SIG-M5 (cell line): ENCODE measurements at places on chromosomes 13 and 19.

DNA sequence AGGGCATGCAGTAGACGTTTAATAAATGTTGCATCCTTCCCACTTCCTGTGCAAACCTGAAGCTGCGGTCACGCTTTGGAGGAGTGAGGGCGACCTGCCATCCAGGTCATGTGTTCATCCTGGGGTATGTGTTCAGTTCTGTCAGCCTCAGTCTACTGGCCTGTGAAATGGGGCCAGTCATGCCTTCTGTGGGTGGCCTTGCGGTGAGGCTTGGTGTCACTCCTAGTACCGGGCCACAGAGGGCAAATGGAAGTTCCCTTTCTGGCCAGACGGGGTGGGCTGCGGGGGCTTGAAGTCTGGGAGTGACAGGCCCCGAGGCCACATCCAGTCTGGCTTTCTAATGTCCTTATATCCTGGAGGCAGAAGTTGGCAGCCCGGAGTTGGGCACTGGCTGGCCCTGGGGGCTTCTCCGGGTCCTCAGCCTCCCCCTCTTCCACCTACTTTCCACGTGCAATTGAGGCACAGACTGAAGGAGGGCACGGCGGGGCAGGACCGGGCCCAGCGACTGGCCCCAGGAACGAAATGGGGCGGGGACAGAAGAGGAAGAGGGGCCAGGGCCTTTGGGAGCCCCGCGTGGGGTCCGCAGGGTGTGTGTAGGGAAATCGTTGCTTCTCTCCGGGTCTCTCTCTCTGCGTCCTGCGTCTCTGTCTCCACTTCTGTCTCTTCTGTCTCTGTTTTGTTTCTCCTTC lies 11.1 kb downstream of the PDE4A start:
- DNase-seq, result no peak

DNA sequence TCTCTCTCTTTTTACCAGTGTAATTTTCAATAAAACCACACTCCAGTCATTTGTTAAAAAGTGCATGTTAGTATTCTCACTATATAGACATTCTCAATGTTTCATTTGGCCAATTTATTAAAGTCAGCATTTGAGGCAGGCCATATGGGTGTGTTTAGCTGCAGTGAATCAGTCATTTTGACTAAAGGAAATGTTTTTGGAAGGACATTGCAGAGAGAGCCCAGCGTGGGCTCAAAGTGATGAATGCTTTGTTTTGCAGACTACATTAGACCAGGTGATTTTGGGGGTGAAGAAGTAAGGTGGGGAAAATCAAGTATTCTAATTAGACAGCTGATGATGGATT lies 116.7 kb downstream of the POSTN start:
- DNase-seq, result no peak

DNA sequence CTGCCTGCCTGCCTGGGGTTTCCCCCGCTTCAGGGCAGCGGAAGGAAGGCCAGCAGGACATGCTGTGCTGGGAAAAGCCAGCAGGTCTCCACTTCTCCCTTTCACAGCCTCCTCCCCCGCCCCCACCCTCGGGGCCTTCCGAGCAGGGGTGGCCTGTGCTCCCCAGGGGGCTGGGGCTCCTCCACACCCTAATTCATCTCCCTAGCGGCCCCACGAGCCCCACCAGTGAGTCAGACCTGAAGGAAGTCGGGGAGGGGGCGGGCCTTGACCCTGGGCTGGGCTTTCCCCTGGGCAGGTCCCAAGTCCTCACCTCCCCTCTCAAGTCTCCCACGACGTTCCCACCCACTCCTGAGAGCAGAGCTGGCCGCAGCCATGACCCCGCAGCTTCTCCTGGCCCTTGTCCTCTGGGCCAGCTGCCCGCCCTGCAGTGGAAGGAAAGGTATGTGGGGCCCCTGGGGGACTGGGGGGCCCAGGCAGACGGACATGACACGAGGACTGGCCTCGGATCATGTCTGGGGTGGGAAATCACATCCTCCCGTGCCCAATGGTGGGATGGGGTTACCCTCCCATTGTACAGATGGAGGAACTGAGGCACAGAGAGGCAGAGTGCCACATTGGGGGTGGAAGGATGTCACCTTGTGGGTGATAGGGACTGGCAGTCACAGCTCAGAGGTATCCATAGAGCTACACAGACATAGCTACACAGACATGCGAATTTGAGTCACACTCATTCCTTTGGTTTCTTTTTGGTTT lies at the start of gene EBI3:
Gene EBI3, plus strand, starts transcription at position 345 of the 753 bp plus-strand sequence. Its CDS starts 28 bp downstream, at position 373.
- no peak for DNase-seq

DNA sequence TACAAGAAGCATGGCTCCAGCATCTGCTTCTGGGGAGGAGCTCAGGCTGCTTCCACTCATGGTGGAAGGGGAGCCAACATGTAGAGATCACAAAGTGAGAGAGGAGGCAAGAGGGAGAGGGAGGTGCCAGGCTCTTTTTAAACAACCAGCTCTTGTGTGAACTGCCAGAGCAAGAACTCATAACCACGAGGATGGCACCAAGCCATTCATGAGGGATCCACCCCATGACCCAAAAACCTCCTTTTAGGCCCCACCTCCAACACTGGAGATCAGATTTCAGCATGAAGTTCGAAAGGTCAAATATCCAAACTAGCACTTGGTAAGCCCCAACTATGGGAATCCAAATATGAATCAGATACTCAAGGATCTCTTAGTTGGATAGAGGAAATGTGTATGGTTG lies 131.2 kb downstream of the RXFP2 start:
- DNase-seq, result no peak

DNA sequence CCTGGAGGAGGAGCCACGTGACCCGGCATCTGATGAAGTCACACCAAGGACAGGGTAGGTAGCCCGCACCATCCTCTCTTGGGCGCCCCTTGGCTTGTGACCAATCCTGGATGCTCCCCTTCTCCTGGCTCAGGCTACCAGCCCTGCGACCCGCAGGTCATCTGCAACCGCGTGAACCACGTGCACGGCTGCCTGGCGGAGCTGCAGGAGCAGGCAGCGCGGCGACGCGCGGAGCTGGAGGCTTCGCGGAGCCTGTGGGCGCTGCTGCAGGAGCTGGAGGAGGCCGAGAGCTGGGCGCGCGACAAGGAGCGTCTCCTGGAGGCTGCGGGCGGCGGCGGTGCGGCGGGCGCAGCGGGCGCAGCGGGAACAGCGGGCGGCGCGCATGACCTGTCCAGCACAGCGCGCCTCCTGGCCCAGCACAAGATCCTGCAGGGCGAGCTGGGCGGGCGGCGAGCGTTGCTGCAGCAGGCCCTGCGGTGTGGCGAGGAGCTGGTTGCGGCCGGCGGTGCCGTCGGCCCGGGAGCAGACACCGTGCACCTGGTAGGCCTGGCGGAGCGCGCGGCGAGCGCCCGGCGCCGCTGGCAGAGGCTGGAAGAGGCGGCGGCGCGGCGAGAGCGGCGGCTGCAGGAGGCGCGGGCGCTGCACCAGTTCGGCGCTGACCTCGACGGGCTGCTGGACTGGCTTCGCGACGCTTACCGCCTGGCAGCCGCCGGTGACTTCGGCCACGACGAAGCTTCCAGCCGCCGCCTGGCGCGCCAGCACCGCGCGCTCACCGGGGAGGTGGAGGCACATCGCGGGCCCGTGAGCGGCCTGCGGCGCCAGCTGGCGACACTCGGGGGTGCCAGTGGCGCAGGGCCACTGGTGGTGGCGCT lies 45.9 kb downstream of the SPTBN4 start:
- no peak for DNase-seq

GRCh38 chr13:62747629-62748028 lies 1332.0 kb upstream of the PCDH20 start:
- DNase-seq, result no peak

DNA sequence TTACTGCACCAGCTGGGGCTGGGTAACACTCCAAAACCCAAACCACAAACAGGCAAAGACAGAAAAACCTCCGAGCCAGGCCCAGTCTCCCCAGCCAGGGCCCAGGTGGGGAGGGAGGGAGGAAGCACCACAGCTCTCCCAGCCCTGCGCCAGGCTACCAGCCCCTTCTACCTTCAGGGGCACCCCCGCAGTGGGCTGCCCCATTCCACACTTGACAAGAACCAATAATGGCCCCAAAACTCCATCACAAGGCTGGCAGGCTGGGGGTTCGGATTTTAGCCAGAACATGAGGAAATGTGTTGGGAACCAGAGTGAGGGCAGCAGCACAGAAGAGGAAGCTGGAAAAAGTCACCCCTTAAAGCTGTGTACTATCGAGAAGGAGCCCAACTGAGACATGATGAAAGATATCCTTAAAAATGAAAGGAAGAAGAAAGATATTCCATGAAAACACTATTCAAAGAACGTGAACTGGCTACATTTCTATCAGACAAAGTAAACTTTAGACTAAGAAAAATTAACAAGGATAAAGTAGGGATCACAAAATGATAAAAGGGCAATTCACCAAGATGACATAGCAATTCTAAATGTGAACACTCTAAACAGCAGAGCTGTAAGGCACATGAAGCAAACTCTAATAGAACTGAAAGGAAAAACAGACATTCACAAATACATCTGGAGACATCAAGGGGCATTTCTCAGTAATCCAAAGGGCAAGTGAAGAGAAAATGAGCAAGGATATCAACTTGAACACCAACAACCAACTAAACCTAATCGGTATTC lies 12.9 kb downstream of the TUBGCP3 start:
- DNase-seq, result no peak

GRCh38 chr13:49528161-49528560 lies 32.4 kb downstream of the PHF11 start:
- DNase-seq, result no peak

DNA sequence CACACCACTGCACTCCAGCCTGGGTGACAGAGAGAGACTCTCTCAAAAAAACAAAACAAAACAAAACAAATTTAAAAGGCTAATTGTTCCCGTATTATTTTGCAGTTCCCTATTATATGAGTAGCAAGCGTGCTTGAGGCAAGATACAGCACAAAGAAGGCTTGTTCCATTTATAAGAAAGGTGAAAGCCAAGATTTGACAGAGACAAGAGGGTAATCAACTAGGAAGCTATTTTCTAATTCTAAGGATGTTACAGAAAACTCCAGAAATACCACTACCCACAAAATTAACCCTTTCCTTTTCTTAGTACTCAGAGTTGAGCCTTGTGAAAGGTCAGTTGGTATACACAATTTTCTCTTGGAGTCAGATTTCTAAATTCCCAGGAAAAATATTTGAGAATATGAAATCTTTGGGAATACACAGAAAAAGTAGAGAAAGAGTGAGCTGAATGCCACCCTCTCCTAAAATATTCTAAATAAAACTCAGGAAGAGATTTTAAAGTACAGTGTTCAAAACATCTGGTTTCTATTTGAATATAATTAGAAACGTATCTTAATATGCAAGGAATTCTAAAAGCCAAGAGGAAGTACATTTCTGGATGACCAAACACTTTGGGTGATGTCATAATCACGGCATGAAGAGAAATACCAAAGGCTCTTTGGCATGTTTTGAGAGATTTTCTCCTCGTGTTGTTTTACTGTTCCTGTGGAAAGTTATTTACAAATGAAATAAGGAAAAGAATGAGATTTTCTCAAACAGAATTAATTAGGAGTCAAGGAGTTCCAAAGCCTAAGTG lies 63.0 kb upstream of the FLT1 start:
- no peak for DNase-seq

GRCh38 chr19:32343550-32344262 lies 1.7 kb upstream of the ZNF507 start:
- DNase-seq, result no peak

DNA sequence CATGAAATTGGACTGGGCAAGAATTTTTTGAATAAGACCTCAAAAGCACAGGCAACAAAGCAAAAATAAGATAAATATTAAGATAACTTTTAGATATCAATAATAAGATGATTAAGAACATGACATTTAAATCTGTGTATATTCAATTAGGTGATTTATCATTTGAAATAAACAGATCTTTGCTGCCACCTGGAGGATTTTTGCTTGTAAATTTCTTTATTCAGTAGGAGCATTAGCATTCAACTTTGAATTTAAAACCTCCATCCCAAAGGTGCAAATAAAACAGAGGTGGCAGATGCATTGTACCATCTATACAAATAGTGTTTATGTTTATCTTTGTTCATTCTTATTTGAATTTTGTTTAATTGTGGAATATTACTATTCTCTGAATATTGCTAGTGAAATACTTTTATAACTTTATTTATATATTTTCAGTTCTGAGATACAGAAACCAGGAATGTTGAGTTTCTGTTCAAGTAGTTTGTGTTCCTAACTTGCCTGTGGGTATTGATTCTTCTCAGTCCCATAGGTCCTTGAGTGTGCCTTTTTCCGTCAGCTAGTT lies 20.9 kb downstream of the COG6 start:
- DNase-seq, result no peak

DNA sequence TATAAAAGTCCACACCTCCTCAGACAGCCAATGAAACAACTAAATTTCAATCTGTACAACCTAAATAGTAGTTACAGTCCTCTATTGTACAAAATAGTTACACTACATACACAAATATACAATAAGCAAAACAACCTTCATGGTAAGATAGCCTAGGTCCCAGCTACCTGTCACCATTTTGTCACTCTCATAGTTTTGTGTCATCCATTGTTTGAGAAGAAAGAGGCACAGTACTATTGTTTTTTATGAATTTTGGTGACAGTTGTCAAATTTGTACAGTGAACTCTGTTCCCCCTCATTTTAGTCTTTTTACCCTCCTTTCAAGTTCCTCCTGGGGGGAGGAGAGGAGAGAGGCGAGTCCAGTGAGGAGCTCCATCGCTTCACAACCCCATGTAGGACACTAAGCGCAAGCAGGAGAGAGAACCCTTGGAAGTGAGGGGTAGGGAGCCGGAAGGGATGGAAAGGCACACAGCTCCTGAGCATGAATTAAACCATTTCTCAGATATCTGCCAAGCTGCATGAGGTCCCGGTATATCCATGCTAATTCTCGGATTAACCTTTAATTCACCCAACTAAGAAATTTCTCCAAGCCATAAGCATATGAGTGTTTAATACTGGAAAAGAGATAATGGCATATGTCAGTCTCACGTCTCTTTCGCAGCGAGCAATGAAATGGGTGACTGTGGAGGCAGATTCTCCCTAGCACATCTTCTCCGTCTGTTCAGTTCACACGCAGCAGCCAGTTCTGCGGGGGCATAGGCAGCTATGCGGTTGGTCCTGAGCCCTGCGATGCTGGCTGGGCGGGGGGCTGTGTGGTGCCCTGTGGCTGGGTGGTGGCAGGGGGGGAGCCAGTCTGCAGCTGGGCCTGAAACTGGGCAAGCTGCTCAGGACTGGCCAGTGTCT lies 60.5 kb downstream of the SERP2 start:
- no peak for DNase-seq

GRCh38 chr19:14496834-14497227 lies 904 bp upstream of the GIPC1 start:
- no peak for DNase-seq

DNA sequence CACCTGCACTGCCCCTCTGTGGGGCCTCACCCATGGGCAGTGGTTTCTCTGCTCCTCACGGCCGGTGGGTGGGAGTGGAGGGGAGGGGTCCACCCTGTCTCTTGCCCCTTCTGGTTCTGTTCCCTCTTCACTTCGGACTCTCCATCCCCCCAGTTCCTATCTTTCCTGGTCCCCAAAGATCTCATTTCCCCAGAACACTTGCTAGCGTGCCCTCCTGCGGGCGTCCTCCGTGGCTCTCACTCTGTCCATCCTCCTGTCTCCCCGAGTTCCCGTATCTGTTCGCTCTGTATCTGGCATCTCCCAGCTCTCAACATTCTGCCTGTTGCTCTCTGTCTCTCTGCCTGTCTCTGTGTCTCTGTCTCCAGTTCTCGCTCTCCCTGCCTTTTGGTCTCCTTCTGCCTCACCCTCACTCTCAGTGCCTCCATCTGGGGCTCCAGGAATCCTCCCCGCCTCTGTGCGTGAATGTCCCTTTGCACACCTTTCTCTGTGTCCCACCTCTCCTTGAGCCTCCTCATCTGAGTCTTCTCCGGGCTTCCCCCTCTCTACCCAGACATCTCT lies 363 bp downstream of the SPIB start:
- no peak for DNase-seq
